ENCODE measurements at places on chromosomes 6 and 20.
A peak's percentile ranks its signal among the peaks of the same experiment; 100 is the strongest.

GRCh38 chr20:23152308-23152892, 66.3 kb upstream of the CD93 start:
- no peaks in the 10 kb centered on the region for H3K36me3 ChIP-seq
- peaks cover 15% of the 10 kb centered on the region for H3K4me1 ChIP-seq
- H3K4me3 ChIP-seq = no peak overlapping the region
- no peak for DNase-seq
- H3K27ac ChIP-seq = no peak overlapping the region

DNA sequence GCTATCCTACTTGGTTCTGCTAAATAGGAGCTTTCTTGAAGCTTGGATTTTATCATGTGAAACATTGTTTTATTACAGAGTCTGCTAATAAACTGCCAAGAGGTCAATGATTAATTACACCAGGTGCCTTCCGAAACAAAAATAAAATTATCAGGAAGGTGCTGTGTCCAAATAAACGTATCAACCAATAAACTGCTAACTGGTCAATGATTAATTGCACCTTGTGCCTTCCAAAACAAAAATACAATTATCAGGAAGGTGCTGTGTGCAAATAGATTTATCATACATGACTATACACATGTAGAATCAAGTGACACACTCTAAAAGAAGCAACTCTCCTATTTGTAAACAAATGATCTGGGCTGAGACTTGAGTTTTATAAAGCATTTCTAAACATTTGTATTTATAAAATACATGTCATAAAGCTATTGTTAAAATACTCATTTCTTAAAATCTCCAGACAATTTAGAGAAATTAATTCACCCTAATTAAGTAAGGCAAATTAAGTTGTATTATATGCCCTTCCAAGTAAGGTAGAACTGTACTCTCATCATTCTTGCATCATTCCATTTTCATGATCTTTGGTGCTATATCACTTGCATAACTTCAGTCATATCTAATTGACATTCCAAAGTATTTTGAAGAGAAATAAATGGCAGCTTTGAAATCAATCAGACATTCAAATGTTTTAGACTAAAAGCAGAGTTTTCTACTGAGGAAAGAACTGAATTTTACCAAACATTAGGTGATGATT, 26.8 kb downstream of the SPTLC3 start:
- no peaks in the 10 kb centered on the region for H3K4me1 ChIP-seq
- no peak overlapping the region for H3K4me3 ChIP-seq
- H3K27ac ChIP-seq = no peak overlapping the region

- no peak overlapping the region for H3K4me3 ChIP-seq
- H3K4me1 ChIP-seq = peaks cover 9% of the 10 kb centered on the region
- peaks cover 6% of the 10 kb centered on the region for H3K27me3 ChIP-seq
- no peaks in the 10 kb centered on the region for H3K36me3 ChIP-seq
- no peak overlapping the region for H3K27ac ChIP-seq
These were observed 68.8 kb upstream of the MYLIP start for GRCh38 chr6:16060039-16060438.

- H3K36me3 ChIP-seq = no peaks in the 10 kb centered on the region
- H3K27me3 ChIP-seq = peaks cover 34% of the 10 kb centered on the region
- no peak overlapping the region for H3K27ac ChIP-seq
- H3K4me3 ChIP-seq = no peak overlapping the region
- DNase-seq = no peak
These were observed 135.1 kb upstream of the ENPP5 start for GRCh38 chr6:46305833-46306232.

- peaks cover 24% of the 10 kb centered on the region for H3K27me3 ChIP-seq
- no peak for DNase-seq
- no peak overlapping the region for H3K27ac ChIP-seq
These were observed 78.0 kb downstream of the PPP1R14C start for GRCh38 chr6:150220634-150221551.

GRCh38 chr6:134564705-134565104, 246.8 kb upstream of the SGK1 start:
- H3K36me3 ChIP-seq = peaks cover 2% of the 10 kb centered on the region
- no peak overlapping the region for H3K4me3 ChIP-seq
- DNase-seq = no peak
- peaks cover 11% of the 10 kb centered on the region for H3K4me1 ChIP-seq
- peaks cover 8% of the 10 kb centered on the region for H3K27me3 ChIP-seq

DNA sequence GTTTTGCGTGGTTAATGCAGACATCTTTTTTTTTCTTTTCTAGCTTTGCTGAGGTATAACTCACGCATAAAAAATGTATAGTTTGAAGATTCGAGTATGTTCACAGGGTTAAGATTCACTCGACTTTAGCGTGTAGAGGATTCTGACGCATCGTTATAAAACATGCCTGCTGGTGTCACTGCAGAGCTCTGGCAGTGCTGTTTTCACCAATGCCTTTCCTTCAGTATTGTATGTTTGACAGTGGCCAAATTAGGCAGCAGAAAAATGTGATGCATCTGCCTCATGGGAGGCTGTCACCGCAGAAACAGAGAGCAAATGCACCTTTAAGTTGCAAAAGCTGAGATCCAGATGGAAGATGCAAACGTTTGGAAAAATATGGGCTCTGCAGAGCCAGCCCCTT, 18.0 kb upstream of the SIRPB2 start:
- H3K4me1 ChIP-seq = no peaks in the 10 kb centered on the region
- no peak for DNase-seq
- H3K36me3 ChIP-seq = peaks cover 7% of the 10 kb centered on the region

DNA sequence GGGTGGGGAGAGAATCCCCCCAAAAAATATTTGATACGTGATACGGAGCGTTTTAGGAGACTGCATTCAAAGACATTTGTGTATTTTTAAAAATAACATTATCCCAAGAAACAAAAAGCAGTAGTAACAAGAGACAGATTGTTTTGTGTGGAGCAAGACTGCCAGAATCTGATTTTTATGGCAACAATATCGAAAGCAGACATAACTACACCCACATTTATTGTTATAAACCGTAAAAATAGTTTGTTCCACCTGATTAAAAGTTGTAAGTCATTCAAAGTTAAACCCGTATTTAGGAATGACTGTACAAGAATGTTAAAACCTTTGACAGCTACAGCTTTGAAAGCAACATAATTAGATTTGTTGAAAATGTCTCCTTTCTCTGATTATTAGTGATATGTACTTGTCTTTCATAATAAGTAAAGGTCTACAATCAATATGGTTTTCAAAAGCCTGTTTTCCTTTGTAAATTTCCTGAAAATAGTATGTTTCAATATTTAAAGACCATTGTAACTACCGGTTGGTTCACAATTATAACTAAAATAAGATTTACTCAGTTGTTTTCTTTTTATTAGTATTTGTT, 2.7 kb downstream of the EYA4 start:
- H3K27me3 ChIP-seq = peaks cover 45% of the 10 kb centered on the region
- H3K4me3 ChIP-seq = no peak overlapping the region
- H3K4me1 ChIP-seq = peaks cover 5% of the 10 kb centered on the region
- no peaks in the 10 kb centered on the region for H3K36me3 ChIP-seq
- DNase-seq = no peak
- H3K27ac ChIP-seq = no peak overlapping the region

GRCh38 chr6:42562788-42563405, 932 bp upstream of the UBR2 start:
- no peak for DNase-seq
- H3K27ac ChIP-seq = peak overlapping the region; percentile 98
- H3K36me3 ChIP-seq = peaks cover 4% of the 10 kb centered on the region
- H3K27me3 ChIP-seq = no peaks in the 10 kb centered on the region
- H3K4me3 ChIP-seq = no peak overlapping the region
